Neural crest cell (in vitro differentiated cells): ENCODE measurements at places on chromosomes 12 and 14. TPM values are rescaled to one million over a fixed set of nuclear protein-coding genes. Genes with fewer than 3 reads are reported as not detected.

The C3AR1 gene
- total RNA-seq = not detected in 2 replicates

The SERPINA12 gene
- not detected in 2 replicates for total RNA-seq

The GARIN6 gene
- not detected in 2 replicates for total RNA-seq

The PPP1R3E gene
- 13.6 and 15.0 TPM in 2 replicates for total RNA-seq

- DNase-seq = no peak
These were observed 56.1 kb downstream of the MAP1LC3B2 start for GRCh38 chr12:116615141-116615861.

GRCh38 chr12:48545833-48546469 lies 20.5 kb downstream of the OR8S1 start:
- no peak for DNase-seq
